HuH-7 (cell line): ENCODE measurements at places on chromosomes 3 and 15.

GRCh38 chr3:73028803-73029202 lies 32.2 kb downstream of the PPP4R2 start:
- DNase-seq: no peak

DNA sequence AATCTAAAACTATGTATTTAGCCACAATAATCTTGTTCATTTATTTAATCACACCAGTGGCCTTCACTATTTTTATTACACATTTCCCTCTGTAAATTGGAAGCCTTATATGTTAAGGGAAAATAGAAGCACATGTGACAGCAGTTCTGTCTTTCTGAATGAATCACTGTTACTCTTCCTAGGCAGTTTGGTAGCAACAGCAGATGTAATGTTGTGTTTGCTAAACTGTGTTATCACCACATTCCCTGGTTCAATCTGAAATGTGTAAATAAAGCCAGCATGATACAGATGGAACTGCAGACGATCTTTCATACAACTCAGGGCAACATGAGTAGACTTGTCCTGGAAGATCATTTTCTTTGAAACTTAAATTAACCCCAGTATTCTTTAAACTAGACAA lies 220.1 kb downstream of the MCTP2 start:
- DNase-seq: no peak

DNA sequence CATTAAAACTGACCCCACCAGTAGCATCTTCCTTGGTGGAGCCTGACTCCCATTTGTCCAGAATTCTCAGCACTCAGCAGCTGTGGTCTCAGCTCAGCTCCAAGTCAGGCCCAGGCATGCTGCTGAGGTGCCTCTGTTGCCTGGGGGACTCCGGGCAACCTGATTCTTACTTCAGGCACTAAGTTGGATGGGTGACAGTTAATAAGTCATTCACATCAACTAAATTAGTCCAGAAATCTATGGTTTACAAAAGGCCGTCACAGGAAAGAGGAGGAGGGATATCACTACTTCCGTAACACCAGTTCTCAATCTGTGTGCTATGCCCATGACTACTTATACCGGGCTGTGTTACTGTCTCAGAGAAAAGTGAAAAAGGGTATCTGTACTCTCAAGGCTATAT lies 310.2 kb downstream of the SATB1 start:
- DNase-seq: no peak

DNA sequence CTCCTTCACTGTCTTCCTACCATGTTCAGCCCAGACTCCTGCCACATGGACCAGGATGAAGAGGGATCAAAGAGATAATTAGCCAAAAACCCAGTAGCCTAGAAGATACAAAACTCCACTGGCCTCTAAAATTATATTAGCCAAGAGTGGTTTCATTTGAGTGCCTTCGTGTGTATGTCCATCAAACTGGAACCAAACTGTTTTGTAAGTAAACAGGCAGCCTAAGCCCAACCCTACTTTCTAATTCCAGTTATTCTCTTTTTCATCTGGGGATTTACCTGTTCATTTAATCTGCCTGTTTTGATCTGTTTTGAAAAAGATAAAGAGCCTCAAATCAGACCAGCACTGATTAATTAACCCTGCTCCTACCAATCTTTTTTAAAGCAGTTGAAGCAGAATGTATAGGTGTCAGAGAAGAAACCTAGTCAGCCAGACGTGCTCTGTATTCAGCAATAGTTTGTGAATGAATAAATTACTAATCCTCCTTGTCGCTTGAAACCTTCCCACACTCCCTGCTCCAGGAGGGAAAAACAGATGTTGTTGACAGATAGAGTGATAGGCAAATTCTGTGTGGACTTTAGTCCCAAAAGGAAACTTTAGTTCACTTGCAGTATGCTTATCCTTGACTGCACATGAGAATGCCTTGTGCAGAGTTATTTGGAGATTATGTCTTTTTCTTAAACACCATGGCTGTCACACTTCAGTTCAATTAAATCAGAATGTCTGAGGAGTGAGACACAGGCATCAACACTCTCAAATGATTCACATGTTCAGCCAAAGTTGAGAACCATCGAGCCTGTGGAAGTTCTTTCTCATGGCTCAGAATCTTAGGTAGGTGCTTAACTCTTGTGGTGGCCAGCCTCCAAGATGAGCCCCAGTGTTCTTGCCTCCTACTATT lies 55.5 kb upstream of the ZBED2 start:
- no peak for DNase-seq

DNA sequence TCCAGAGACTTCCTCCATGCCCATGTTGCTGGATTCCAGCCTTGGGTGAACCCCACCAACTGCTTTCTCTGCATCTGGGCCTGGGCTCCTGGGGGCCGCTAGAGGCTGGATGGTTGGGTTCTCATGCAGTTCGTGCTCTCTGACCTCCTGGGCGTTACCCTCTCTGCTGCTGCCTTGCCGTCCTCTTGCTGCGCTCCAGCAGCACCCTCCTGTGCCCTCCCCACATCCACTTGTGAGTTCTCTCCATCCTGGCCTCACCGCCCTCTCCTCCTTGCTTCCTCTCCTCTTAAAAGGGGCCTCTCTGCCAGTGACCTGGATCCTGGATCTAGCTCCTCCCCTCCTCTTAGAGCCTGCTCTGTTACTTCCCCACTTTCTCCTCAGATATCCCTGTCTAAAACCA lies 43.7 kb downstream of the CHCHD6 start:
- no peak for DNase-seq

DNA sequence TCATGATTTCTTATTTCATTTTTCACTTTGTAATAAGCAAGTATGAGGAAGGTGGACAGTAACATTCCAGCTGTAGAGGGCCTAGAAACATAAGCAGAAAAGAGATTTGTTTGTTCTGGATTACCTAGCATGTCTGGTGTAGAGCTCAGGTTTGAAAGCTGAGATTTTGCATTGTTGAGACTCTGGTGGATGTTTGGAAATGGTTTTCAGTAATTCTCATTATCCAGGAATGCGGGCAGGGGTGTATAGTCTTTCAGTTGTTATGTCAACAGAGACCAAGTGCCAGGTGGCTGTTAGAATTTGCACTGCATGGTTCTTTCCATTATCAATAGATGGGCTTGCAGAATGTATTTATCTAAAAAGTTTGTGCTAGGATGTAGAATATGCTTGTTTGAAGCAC lies 10.9 kb downstream of the GPD1L start:
- no peak for DNase-seq

DNA sequence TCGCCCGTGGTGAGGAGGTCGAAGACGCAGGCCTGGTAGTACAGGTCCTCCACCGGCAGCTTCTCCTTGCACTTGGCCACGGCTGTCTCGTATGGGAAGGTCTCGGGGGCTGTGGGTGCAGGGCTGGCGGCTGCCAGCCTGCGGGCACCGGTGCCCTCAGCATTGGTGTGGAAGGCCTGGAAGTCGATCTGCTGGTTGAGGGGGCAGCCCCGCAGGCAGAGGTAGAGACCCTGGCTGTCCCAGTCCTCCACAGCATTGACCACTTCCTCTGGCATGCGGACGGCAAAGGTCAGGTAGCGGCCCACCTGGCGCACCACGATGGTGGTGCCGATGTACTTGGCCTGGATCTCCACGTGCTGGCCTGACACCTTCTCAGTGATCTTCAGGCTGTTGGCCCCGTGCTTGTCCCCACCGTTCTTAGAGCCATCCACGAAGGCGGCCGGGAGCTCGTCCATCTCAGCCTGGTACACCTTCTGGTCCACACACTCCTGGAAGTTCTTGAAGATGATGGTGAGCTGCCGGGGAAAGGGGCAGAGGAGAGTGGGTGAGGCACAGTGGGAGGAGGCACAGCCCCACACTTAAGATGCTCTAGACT lies 43.7 kb downstream of the RGMA start:
- no peak for DNase-seq

DNA sequence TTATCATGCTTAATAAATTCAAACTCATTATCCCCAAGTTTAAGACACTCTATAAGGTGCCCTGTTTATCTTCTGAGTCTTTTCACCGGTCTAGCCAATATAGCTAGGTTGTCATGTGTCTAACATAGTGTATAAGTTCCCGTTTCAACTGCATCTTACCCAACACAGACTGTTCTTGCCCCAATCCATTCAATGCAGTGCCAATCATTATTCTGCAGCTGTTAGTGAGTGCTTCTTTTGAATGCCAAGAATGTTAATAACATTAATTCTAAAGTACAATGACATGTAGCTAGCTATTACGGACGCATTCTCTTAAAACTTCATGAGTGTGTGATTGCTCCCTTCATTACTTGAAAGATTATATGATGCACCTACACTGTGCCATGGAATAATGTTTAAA lies 646.4 kb upstream of the NR2F2 start:
- no peak for DNase-seq

- peak; percentile 23 for DNase-seq
These were observed 12.8 kb downstream of the LXN start for GRCh38 chr3:158659454-158660237.

DNA sequence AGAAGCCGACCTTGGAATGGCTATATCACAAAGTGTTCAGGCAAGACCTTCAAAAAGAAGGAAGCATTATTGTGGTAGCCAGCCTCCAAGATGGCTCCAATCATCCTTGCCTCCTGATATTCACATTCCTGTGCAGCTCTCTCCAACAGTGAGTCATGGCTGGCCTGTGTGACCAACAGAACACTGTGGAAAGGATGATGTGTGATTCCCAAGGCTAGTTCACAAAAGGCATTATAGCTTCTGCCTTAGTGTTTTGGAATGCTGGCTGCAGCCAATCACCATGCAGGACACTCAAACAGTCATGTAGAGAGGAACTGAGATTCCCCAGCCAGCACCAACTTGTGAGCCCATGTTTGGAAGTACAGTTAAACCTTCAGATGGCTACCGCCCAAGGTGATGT lies 102.6 kb downstream of the EFL1 start:
- DNase-seq: no peak

DNA sequence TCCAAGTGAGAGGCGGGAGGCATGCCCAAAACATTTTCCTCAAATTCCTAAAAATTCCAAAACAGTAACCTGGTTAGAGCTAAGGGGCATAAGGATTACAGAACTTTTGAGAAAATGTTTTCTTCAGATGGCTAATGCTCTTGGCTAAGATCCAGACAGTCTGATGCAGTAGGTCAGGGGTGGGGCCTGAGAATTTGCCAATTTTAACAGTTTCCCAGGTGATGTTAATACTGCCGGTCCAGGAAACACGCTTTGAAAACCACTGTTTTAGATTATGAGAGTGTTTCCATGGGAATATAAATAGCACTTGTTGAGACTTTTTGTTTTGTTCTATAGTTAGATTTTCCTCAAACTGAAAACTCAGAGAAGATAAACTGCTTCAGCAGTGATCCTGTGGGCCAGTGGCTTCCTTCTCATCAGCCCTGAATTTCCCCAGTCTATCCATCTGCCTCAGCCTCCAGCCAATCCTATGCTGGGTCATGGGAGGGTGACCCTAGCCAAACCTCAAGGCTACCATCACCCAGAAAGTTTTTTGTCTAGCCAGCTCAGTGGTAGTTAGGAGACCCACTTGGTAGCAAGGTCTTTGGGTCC lies 71.6 kb upstream of the ACP3 start:
- DNase-seq: no peak

GRCh38 chr15:44792715-44793114 lies 56.4 kb downstream of the TRIM69 start:
- no peak for DNase-seq

GRCh38 chr3:98600412-98601095 lies 7.1 kb upstream of the CPOX start:
- DNase-seq: no peak

DNA sequence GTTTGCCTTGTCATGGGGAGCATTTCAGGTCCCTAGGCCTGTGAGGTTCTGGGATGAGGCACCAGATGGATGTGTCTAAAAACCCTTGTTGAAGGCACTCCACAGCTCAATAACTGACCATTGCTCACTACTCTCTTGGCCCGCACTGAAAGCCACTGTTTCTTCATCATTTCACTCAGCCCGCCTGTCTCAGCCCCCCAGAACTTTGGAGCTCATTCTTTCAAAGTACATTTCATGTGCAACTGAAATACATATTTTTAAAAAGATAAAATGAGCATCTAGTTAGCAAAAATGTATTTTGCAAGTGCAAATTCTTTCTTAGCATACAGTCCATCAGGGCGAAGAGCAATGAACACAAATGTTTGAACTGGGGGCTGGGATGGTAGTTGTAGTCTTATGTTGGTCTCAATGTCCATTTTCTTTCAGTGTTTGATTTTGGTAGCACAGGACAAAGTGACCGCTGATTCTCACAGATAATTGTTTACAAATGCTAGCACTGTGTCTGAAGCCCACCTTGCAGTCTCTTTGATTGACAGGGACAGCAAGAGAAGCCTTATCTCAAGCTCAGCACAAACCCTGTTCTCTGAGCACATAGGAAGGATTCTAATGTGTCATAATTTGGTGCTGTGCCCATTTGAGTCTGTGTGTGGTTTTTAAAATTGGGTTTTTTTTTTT lies 19.6 kb downstream of the HEMK1 start:
- DNase-seq: no peak

DNA sequence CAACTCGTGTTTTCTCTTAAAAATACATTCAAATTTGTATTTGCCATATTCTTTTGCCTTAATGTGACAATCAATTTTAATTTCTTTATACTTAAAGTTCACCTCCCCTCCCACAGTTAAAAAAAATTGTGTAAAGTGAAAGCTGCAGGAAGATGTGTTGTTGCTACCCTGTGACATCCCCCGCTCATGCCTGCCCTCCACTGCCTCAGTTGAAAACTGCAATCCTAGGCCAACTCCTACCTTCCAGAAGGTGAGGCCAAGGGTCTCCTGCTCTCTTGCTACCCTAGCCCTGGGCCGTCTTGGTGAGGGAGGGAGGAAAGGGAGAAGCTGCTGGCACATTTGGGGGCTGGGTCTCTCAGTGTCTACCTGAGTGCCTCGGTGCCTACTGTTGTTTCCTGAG lies 57.0 kb upstream of the CMTM7 start:
- peak; percentile 65 for DNase-seq

DNA sequence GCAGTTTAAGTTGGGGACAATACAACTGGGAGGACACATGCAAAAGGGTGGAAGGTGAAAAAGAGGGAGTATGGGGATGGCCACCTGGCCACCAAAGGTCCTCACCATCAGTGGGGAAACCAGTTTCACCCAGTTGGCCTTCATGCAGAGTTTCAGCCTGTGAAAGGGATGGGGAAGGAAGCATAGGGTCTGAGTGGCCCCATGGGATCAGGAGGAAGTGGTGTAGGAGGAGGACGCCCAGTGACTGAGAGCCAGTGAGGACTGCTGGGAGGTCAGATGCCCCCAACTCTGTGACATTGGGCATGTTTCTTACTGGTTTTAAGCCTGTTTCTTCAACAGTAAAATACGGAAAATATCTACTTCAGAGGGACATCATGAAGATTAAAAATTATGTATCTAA lies 16.3 kb downstream of the BCL2A1 start:
- no peak for DNase-seq

DNA sequence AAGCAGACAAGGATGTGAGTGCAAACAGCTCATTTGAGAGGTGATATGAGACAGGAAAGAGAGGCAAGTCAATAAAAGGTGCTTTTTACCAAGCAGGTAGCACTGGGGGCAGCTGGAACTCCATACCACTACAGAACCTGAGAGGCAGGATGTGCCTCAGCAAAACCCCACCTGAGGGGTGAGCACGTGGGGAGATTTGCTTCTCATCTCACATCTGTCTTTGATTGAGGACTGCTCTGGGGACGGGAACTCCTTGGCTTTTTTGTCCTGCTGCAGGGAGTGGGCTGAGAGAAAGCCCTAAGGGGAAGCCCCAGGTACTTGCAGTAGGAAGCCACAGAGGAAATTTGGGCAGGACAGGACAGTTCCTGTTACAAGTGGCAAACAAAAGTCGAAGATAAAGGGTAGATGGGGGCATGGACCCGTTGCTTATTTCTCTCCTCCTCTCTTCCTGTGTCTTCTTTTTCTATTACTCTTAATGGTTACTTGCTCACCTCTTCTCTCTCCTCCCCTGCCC lies 27.1 kb downstream of the CFAP161 start:
- no peak for DNase-seq
